WTC11 (cell line): ENCODE measurements at places on chromosomes 16 and 17.
A peak's percentile ranks its signal among the peaks of the same experiment; 100 is the strongest.

DNA sequence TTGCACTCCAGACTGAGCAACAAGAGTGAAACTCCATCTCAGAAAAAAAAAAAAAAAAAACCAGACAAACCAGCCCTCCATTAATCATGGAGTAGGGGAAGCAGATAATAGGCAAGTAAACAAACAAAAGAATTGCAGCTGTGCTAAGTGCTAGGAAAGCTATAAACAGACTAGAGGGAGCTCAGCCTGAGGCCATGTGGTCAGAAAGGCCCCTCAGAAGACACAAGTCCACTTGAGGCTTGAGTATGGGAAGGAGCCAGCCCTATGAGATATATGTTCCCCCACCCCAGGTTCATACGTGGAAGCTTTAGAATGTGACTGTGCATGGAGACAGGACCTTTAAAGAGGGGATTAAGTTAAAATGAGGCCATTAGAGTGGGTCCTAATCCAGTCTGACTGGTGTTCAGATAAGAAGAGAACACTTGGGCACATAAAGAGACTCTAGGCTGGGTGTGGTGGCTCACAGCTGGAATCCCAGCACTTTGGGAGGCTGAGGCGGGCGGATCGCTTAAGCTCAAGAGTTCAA is 132.6 kb upstream of the NOL11 start:
- H3K36me3 ChIP-seq = peaks cover 28% of the 10 kb centered on the region
- H3K4me3 ChIP-seq = no peak overlapping the region
- no peaks in the 10 kb centered on the region for H3K27me3 ChIP-seq
- peaks cover 22% of the 10 kb centered on the region for H3K4me1 ChIP-seq
- DNase-seq = no peak
- no peak overlapping the region for H3K27ac ChIP-seq

DNA sequence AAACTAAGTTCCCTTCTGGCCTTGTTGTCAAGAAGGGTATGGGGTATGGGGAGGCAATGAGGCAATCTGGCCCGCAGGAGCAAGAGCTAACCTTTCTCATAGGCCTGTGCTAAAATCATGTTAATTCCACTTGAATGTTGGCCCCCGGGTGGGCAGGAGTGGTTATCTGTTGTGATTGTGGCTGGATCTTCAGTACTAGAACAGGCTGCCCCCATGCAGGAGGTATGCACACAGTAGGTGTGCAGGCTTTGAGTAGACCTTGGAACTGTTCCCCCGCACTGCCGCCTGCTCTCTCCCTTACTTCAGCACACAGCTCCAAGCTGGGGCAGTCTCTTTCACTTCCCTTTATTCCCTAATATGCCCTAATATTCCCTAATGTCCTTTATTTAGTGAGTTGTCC is 52.4 kb upstream of the TANGO6 start:
- H3K27me3 ChIP-seq = no peaks in the 10 kb centered on the region
- peak overlapping the region; percentile 99 for H3K27ac ChIP-seq
- peak overlapping the region; percentile 36 for H3K4me3 ChIP-seq
- DNase-seq = peak; percentile 28

DNA sequence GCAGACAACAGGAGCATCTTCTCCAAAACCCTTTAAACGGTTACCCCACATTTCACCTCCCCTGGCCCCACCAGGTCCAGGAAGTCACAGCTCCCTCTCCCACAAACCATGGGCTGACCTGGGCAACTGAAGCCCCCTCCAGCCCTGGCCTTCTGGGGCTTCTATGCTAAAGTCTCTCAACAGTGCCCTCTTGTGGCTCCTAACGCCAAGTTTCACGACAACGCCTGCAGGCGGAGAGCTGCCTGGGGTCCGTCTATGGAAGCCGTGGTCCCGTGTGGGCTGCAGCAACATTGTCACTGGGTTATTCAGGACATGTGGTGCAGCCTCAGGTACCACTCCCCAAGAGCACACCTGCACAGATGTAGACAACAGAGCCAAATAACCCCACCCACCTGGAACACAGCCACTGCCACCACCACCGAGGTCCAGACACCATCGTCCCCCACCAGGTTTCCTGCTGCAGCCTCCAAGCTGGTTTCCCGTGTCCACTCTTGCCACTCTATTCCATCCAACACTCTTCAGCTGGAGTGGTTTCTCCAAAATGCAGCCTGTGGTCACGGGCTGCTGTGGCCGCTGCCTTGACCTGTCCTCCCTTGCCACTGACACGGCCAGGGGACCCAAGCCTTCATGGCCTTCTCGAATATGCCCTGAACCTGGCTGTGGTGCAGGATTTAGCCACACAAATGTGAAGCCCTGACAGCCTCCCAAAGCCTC is 19.1 kb downstream of the C16orf95 start:
- no peak overlapping the region for H3K27ac ChIP-seq
- H3K36me3 ChIP-seq = no peaks in the 10 kb centered on the region
- no peaks in the 10 kb centered on the region for H3K27me3 ChIP-seq
- DNase-seq = peak; percentile 82

- no peaks in the 10 kb centered on the region for H3K36me3 ChIP-seq
- no peaks in the 10 kb centered on the region for H3K4me1 ChIP-seq
- no peaks in the 10 kb centered on the region for H3K27me3 ChIP-seq
- DNase-seq = no peak
- H3K4me3 ChIP-seq = no peak overlapping the region
These were observed 14.7 kb upstream of the MYH2 start for GRCh38 chr17:10563991-10564660.

GRCh38 chr17:41695954-41696757 is 7.5 kb downstream of the EIF1 start:
- peak; percentile 64 for DNase-seq
- peaks cover 22% of the 10 kb centered on the region for H3K36me3 ChIP-seq
- peaks cover 25% of the 10 kb centered on the region for H3K27me3 ChIP-seq
- H3K27ac ChIP-seq = no peak overlapping the region
- no peak overlapping the region for H3K4me3 ChIP-seq
- H3K4me1 ChIP-seq = peaks cover 3% of the 10 kb centered on the region; the same call in 1 of the 2 replicates

DNA sequence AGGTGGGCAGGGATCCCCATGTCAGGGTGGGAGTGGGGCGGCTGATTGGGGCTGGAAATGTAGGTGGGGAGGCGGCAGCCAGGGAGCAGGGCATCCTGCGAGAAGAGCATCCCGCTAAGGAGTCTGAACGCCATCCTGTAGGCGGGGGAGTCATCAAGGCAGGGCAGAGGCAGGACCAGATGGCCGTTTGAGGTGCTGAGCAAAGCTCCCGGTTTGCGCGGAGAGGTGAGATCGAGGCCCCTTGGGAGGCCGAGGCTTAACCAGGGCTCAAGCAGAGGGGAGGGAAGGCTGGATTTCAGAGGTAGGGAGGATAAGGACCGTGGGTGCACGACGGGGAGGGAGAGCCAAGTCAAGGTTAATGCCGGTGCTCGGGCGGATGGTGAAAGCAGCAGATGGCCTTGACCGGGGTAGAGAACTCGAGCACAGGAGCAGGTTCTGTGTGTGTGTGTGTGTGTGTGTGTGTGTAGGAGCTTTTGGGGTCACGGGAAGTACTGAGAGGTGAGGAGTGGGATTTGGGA is 472 bp upstream of the NME2 start:
- DNase-seq = peak; percentile 38
- peaks cover 16% of the 10 kb centered on the region for H3K4me1 ChIP-seq
- no peaks in the 10 kb centered on the region for H3K27me3 ChIP-seq
- H3K27ac ChIP-seq = peak overlapping the region; percentile 97
- H3K4me3 ChIP-seq = peak overlapping the region; percentile 93
- peaks cover 54% of the 10 kb centered on the region for H3K36me3 ChIP-seq

DNA sequence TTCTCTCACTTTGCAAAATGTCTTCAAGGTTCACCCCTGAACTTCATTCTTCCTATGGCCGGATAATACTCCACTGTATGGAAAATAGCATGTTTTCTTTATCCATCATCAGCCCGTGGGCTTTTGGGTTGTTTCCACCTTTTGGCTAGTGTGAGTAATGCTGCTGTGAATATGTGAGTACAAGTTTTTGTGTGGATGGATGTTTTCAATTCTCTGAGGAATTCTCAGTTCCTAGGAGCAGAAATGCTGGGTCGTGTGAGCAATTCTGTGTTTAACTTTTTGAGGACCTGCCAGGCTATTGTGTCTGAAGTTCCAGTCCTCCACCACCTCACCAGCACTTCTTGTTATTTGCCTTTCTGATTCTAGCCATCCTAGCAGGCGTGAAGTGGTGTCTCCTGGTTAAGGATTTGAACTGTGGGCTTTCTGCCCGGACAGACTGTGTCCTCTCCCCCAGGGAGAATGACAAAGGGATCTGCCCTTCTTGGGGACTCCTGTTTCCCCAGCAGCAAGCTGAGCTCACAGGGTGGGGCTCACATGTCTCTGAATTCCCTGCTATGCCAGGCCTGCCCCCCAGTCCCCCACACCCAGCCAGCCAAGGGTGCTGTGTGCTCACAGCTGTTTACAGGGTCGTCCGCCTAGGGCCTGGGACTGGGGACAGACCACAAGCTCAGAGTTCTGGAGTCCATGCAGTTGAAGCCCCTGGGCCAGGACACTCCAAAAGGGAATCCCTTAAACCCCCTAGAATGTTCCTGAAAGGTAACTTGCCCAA is 92.2 kb upstream of the CIBAR2 start:
- peak overlapping the region; percentile 69 for H3K27ac ChIP-seq
- peaks cover 40% of the 10 kb centered on the region for H3K4me1 ChIP-seq
- no peak for DNase-seq
- H3K36me3 ChIP-seq = no peaks in the 10 kb centered on the region

GRCh38 chr16:1533443-1533951 is at the start of gene TMEM204:
TSS of gene TMEM204 (plus strand) at chr16:1533666. CDS start at chr16:1534276, 610 bp downstream.
- no peaks in the 10 kb centered on the region for H3K36me3 ChIP-seq
- DNase-seq = no peak
- H3K4me3 ChIP-seq = no peak within 1 kb of the TSS
- H3K4me1 ChIP-seq = no peaks in the 10 kb centered on the region

DNA sequence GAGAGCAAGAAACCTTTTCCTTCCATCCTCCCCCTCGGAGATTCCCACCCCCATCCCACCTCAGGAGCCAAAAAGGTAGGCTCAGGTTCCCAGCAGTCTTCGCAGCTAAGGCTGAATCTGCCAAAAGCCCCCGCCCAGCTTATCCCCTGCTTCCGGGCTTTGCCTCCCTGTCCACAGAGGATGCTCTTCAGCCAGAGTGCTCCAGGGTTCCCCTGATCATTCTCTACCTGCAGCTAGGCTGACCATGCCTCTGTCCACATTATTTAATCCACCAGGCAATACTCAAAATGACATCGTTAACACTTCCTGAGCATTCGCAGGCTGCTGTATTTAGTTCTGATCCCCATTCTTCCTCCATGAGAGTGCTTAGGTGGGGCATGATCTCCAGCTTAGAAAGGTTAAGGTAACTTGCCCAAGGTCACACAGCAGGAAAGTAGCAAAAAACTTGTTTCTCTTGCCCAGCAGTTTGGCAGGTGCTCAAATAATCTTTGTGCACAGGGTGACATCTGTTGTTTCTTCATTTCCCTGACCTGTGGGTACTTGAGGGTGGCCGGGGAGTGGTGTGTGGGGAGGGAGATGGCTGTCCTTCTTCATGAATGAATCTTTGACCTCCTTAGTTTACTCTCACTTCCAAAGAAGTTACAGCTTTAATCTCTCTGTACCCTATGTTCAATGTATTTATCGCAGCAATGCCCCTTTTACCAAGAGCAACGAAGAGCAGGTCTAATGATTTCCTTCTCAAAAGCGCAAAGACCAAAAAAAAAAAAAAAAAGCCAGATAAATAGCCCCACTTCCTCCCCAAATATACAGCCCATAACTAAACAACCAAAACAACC is 848 bp upstream of the TBKBP1 start:
- H3K4me3 ChIP-seq = peak overlapping the region; percentile 78
- DNase-seq = no peak
- no peaks in the 10 kb centered on the region for H3K27me3 ChIP-seq
- peaks cover 39% of the 10 kb centered on the region for H3K4me1 ChIP-seq

DNA sequence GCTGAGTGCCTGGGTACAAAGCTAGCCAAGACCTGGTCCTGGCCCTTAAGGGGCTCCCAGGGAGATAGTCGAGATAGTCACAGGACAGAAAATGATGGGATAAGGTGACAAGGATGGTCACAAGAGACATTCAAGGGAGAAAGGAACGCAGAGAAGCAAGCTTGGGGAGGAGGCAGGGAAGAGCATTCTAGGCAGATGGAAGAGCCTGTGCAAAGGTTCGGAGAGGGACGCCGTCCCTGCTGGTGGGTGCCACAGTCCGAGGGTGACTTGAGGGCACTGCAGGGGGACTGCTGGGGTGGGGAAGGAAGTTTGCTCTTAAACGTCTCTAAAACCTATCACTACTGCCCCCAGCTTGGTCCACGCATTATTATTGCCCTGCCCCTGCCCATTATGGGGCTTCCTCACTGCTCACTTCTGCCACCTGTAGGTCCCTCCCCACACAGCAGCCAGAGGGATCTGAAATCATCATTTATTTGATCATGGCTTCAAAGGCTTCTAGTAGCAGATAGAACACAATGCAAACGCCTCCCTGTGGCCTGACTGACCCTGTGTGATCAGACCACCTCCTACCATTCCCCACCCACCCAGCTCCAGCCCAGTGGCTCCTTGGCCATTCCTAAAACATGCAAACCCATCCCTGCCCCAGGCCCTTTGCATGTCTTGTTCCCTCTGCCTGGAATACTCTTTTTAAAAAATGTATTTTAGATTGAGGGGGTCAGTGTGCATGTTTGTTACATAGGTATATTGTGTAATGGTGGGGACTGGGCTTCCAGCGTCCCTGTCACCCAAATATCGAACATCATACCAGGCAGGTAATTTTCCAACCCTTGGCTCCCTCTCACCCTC is 60.3 kb downstream of the RMI2 start:
- peak; percentile 86 for DNase-seq
- H3K36me3 ChIP-seq = no peaks in the 10 kb centered on the region
- no peaks in the 10 kb centered on the region for H3K27me3 ChIP-seq

DNA sequence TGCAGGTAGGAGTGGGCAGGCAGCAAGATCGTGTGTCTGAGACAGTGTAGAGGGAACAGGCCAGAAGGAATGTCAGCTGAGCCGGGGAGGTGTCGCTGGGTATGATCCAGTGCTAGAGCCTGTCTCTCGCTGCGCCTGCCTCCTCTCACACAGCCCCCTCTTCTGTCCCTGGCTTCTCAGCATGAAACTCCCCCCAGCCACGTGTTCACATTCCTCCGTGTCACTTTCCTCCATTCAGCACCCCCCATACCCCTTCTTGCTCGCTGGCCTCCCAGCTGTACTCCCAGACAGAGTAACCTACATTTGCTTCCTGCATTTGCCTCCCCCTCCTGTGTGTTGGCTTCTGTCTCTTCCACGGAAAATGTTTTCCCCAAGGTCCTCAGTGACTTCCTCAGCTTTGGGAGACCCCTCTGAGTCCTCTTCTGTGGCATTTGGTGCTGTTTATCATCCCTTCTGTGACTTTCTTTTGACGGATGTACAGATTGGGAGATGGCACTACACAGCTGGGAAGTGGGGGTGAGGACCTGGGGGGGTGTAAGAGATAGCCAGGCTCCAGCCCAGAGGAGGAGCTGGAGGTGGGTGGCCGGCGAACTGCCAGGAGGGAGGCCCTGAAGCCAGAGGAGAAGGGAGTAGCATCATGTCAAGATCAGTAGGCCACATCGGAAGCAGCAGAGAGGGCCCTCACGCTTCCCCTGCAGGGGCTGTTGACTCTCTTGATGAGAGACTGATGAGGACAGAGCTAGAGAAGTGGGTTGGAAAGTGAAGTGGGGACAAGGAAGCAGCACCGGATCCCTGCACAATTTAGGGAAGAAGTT is 19.2 kb downstream of the SGF29 start:
- H3K27ac ChIP-seq = peak overlapping the region; percentile 2; the same call in 1 of the 2 replicates
- H3K4me3 ChIP-seq = no peak overlapping the region
- peaks cover 27% of the 10 kb centered on the region for H3K4me1 ChIP-seq
- H3K27me3 ChIP-seq = no peaks in the 10 kb centered on the region
- no peaks in the 10 kb centered on the region for H3K36me3 ChIP-seq
